ENCODE measurements at places on chromosomes 2 and 18. TPM values are rescaled to one million over a fixed set of nuclear protein-coding genes. Genes with fewer than 3 reads are reported as not detected.

THSD7B gene
- 0.29 TPM for total RNA-seq

ANKRD53 gene
- not detected for total RNA-seq

- no peaks in the 10 kb centered on the region for H3K36me3 ChIP-seq
- H3K4me1 ChIP-seq, result no peaks in the 10 kb centered on the region
- H3K4me3 ChIP-seq, result no peak overlapping the region
These were observed 17.2 kb downstream of the APOB start for GRCh38 chr2:21026479-21027282.

GRCh38 chr2:1493431-1494126 lies 80.3 kb downstream of the TPO start:
- no peaks in the 10 kb centered on the region for H3K27me3 ChIP-seq
- H3K36me3 ChIP-seq, result no peaks in the 10 kb centered on the region
- DNase-seq, result no peak
- no peak overlapping the region for H3K4me3 ChIP-seq
- no peak overlapping the region for H3K27ac ChIP-seq

GRCh38 chr2:205408696-205409095 lies 273.6 kb upstream of the NRP2 start:
- H3K4me3 ChIP-seq, result no peak overlapping the region
- no peak overlapping the region for H3K27ac ChIP-seq
- H3K36me3 ChIP-seq, result no peaks in the 10 kb centered on the region
- H3K27me3 ChIP-seq, result no peaks in the 10 kb centered on the region
- no peaks in the 10 kb centered on the region for H3K4me1 ChIP-seq
- no peak for DNase-seq

GRCh38 chr2:68384485-68385107 lies 19.5 kb downstream of the PLEK start:
- no peak for DNase-seq
- no peak overlapping the region for H3K4me3 ChIP-seq
- no peak overlapping the region for H3K27ac ChIP-seq
- no peaks in the 10 kb centered on the region for H3K27me3 ChIP-seq

DNA sequence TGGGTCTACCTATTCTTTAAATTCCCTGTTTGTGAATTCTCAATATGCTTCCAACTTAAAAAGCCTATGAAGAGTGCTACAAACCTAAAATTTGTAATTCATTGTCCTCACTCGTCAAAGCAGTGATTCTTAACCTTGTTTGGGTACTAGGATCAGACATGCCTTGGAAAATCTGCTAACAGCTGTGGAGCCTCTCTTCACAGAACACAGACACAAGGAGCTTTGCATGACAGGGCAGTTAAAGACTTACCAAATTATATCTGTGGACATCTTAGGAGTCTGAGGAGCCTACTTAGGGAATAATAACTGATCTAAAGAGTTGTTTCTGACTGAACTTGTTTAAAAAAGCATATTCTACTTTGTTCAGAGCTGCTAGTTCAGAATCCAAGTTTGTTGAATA lies 38.1 kb downstream of the TMEM87B start:
- no peak for DNase-seq
- H3K36me3 ChIP-seq, result peaks cover 7% of the 10 kb centered on the region
- H3K27me3 ChIP-seq, result no peaks in the 10 kb centered on the region
- no peak overlapping the region for H3K27ac ChIP-seq

GRCh38 chr2:170740660-170741059 lies 25.5 kb downstream of the SP5 start:
- no peaks in the 10 kb centered on the region for H3K27me3 ChIP-seq
- H3K36me3 ChIP-seq, result no peaks in the 10 kb centered on the region
- H3K27ac ChIP-seq, result no peak overlapping the region
- DNase-seq, result no peak

DNA sequence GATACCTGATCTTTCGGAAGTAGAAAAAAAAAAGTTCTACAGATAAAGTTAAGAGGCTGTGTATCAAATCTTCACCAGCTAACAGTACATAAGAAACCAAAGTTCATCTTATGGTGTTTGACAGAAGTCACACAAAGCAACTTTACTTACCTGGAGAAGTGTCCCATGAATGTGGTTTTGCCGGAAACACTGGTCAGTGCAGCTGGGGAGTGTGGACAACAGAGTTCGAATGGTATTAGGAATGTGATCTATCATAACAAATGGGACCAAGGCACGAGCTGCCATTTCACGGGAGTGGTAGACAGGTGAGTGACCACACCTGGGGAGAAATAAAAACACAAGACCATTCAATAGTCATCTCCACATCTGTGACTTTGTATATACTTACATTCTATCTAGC lies 171.4 kb upstream of the ZFP36L2 start:
- no peak overlapping the region for H3K4me3 ChIP-seq
- DNase-seq, result no peak
- H3K27ac ChIP-seq, result no peak overlapping the region
- no peaks in the 10 kb centered on the region for H3K36me3 ChIP-seq
- H3K27me3 ChIP-seq, result no peaks in the 10 kb centered on the region
- no peaks in the 10 kb centered on the region for H3K4me1 ChIP-seq

GRCh38 chr18:32607816-32608215 lies 137.1 kb upstream of the GAREM1 start:
- no peaks in the 10 kb centered on the region for H3K27me3 ChIP-seq
- no peak for DNase-seq
- no peaks in the 10 kb centered on the region for H3K36me3 ChIP-seq
- no peak overlapping the region for H3K4me3 ChIP-seq
- no peak overlapping the region for H3K27ac ChIP-seq
- H3K4me1 ChIP-seq, result no peaks in the 10 kb centered on the region

- H3K4me3 ChIP-seq, result no peak overlapping the region
- H3K27ac ChIP-seq, result no peak overlapping the region
- H3K36me3 ChIP-seq, result no peaks in the 10 kb centered on the region
- H3K27me3 ChIP-seq, result no peaks in the 10 kb centered on the region
- no peak for DNase-seq
These were observed 66.5 kb downstream of the STK39 start for GRCh38 chr2:168180914-168181313.

Measured in colonic mucosa (tissue), 4 donors.